RCC 7860 (cell line): ENCODE measurements at places on chromosomes 5 and 9.

GRCh38 chr5:142748568-142749249 is 21.5 kb upstream of the ARHGAP26 start:
- DNase-seq = peak; percentile 39

DNA sequence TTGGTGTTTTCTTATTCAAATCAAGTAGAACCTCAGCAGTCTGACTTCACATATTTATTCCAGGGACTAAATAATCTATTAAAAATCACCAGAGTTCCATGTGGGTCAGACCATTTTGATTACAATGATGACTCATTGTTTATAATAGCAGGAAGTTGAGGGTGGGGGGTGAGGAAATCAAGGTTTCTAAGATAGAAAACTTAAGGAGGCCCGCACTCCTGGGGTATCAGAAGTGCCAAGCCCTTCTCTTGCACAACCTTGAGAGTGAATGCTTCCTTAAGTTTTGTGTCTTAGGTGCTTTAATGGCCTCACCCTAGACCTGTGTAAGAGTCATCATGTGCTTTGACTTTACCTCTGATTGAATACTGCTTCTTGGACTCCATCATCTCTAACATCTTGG is 31.9 kb upstream of the NPR3 start:
- DNase-seq = no peak

DNA sequence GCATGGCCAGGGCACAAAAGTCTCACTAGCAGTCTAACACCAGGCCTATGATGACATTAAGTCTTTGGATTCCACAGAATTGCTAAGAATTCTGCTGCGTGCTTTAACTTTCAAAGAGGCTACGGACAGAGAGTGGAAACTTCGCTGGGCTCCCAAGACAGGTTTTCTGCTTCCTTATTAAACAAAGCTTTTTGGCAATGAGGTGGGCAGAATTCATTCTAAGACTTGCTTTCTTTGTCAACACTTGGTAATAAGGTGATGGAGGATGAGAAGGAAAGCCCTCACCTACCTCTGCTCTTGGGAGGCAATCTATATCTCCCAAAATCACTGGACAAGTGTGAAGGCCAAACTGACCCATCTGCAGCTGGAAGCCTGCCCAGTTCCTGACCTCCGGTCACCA is 231.9 kb downstream of the ATPSCKMT start:
- DNase-seq = no peak

GRCh38 chr5:30102185-30102584 is 1091.3 kb upstream of the CDH6 start:
- DNase-seq = no peak

DNA sequence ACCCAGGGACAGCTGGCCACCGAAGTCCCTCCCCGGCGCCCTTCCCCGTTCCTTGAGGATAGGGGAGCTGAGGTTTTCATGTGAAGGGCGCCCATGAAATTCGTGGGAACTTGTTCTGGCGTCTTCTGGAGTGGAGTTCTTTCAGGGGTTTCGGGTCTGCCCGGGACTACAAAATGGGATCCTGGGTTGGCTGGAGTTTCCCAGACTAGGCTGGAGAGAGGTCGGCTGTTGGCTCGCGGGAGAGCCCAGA is 3.6 kb upstream of the RGMB start:
- no peak for DNase-seq

DNA sequence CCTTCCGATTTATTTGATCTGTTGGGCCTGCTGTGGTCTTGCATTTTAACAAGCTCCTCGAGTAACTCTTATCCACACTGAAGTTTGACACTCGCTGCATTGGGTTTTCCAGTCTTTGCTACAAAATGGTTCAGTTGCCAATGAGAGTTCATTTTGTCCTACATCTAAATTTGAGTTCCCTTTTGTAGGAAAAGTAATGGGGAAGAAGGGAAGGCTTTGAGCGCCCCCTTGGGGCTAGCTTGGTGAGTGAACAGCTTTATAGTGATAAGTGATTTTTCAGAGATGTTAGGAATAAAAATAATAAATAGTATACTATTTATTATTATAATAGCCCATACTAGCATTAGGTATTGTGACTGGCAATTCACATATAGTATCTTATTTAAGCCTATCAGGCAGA is 89.9 kb upstream of the GNAQ start:
- DNase-seq = peak; percentile 39

GRCh38 chr9:121510766-121511550 is 11.3 kb upstream of the GGTA1 start:
- no peak for DNase-seq

- DNase-seq = no peak
Measured at GRCh38 chr5:42228279-42228678, 195.0 kb upstream of the GHR start.

- DNase-seq = no peak
Measured at GRCh38 chr9:131673531-131673930, 66.3 kb downstream of the RAPGEF1 start.

GRCh38 chr9:125821078-125821477 is 73.9 kb downstream of the PBX3 start:
- DNase-seq = no peak

GRCh38 chr5:119378075-119378700 is 22.4 kb downstream of the TNFAIP8 start:
- no peak for DNase-seq

DNA sequence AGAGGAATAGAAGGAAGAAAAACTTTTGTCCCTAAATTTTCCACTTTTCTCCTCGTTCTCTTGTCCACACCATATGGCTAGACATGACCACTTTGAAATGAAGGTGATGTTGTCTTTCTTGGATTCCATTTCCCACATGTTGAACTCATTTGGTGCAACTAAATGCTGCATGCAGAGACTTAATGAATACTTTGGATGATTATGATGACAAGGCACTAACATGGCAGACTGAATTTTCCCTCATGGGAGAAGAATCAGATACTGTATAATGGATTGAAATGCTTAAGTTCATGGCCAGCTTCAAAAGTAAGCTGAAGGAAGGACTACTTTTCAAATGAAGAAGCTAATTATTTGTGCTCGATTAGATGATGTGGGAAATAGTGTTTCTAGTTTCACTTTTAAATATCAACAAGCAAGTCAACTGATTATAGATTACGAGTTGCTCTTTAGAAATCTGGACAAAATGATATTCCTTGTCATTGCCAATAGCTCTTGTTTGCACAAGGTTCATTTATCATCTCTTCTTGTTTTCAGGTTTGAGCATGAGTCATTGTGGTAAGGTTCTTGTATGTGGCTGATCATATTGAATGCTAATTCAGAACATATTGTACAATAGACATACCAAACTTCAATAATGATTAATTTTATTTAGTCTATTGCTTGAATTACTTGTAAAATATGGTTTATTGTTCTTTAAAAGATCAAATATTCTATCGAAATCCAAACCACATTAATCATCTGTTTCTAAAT is 501.3 kb upstream of the FTMT start:
- DNase-seq = no peak

- DNase-seq = no peak
Measured at GRCh38 chr9:87214991-87215390, 267.7 kb upstream of the GAS1 start.

- no peak for DNase-seq
Measured at GRCh38 chr9:89177012-89177943, 1.3 kb downstream of the SHC3 start.

DNA sequence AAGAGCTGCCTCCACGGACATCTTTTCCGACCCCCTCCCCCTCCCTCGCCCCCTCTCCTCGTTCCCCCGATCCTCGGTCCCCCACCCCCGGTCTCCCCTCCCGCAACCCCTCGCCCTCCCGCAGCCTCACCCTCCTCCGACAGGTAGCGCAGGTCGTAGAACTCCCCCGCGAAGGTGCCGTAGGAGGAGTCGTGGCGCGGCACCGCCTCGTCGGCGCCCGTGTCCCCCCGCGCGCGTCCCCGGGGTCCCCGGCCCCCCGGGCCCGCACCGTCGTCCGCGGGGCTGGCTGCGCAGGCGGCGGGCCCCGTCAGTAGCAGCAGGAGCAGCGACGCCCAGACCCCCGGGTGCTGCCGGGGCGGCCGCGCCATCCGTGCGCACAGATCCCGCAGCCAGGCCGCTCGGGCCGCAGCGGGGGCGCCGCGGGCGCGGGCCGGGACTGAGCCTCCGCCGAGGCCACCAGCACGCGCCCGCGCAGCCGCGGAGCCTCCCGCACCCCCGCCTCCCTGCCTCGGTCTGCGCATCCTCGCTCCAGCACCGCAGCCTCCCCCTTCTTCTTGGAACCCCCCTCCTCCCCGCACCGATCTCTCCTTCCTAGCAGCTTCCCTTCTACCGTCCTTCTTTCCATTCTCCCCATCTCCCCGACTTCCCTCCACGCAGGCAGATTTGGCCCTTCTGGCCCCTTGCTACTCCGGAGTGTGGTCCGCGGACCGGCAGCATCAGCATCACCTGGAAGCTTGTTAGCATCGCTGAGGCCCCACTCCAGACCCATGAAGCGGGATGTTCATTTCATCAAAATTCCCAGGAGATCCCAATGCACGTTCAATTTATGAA is at the start of gene FRRS1L:
TSS of gene FRRS1L (minus strand) at position 479 of the 831 bp plus-strand sequence. CDS start at position 368, 111 bp downstream.
- no peak for DNase-seq

DNA sequence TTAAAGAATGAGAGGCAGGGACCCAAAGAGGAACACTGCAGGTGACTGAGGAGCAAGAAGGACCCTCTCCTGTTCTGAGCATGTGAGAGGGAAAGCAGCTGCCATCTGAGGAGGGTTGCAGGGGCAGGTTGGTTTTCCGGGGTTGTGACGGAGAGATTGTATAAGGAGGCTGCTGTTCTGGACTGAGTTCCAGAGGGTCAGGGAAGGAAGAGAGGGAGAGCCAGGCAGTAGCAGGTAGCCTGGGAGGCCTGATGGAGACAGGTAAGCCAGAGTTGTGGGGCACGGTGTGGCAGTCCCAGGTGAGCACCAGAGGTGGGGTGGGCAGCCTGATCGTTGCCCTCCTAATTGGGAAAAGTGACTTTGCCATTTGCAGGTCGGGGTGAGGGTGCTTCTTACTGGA is 9.8 kb downstream of the CCT5 start:
- no peak for DNase-seq

- DNase-seq = no peak
Measured at GRCh38 chr9:89920131-89920530, 315.3 kb downstream of the GADD45G start.

- no peak for DNase-seq
Measured at GRCh38 chr9:76370396-76371023, 23.7 kb downstream of the RFK start.

DNA sequence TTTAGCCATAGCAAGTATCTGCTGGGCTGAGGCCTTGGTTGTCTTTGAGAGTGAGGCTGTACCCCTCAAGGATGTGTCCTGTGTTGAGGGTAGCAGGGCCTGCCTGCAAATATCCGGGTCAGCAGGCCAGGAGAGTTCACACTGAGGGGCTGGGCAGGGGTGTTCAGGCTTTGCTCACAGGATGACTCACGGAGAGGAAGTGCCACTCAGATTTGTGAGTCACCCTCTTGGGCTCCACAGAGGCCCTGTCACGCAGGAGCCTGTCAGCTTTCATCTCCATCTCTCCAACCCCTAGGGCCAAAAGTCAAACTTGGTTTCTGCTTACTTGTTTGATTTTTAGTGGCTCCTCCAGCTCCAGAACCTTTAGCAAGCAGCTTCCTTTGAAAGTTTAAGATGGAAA is 211.5 kb downstream of the SEC61B start:
- peak; percentile 80 for DNase-seq

DNA sequence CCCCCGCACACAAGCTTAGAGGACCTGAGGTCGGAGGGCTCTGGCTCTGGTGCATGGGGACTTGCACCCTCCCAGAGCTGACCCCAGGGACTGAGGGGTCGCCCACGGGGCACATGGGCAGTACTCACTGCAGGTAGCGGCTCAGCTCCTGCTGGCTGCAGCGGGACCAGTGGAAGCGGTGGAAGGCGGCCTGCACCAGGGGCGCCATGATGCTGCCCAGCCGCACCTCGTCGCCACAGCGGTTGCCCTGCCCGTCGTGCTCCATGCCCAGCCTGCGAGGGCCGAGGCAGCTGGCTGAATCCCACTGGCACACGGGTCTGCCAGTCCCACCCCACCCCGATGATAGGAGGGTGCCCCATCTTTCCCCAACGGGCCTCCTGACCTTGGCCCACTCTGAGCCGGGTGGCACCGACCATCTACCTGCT is 93.8 kb downstream of the ZNF354C start:
- no peak for DNase-seq

GRCh38 chr9:83662933-83663332 is 40.0 kb downstream of the IDNK start:
- no peak for DNase-seq

DNA sequence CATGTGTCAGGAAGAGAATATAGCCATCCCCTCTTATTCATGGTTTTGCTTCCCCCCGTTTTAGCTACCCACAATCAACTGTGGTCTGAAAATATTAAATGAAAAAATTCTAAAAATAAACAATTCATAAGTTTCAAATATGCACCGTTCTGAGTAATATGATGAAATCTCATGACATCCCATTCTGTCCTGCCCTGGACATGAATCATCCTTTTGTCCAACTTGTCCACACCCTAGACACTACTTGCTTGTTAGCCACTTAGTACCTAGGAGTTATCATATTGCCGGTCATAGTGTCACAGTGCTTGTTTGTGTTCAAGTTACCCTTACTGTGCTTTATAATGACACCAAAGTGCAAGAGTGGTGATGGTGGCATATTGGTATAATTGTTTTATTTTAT is 113.5 kb downstream of the CAAP1 start:
- no peak for DNase-seq

GRCh38 chr9:17636821-17637220 is 58.0 kb downstream of the SH3GL2 start:
- DNase-seq = no peak

DNA sequence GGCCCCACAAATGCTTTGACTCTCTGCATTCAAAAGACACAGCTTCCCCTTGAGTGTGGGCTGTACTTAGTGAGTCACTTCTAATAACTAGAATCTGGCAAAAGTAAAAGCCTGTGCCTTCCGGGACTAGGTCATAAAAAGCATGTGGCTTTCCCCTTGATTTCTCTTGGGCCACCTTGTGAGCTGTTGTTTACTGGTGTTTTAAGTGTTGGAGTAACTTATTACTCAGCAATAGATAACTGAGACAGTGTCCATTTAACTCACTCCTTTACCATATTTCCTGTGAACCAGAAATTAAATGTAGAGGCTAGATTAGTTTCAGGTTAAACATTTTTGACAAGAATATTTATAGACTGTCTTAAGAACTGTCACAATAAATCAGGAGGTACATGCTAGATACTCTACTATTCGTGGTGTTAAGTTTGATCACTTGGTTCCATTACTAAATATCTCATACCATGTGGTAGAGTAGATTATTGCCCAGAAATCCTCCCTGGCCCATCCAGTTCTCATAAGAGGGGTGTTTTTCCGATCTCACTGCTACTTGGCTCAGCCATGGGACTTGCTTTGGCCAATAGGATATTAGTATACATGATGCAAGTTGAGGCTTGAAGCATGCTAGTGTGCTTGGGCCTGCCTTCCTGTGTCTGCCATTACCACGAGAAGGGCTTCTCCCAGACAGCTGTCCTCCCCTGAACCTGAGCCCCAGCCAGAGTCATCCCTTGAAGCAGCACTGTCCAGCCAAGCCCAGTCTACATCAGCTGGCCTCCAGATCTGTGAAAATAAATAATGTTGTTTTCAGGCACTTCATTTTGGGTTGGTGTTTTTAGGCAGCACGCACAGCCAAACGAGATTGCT is 10.4 kb upstream of the CMBL start:
- DNase-seq = peak; percentile 22
